Heart left ventricle (tissue), 16 donors: ENCODE measurements at places on chromosomes 3 and 15. TPM values are rescaled to one million over a fixed set of nuclear protein-coding genes. Genes with fewer than 3 reads are reported as not detected.
A peak's percentile ranks its signal among the peaks of the same experiment; 100 is the strongest.

Gene CRYGS
- polyA plus RNA-seq = 2.7 TPM

Gene BCHE
- 0.88 TPM for polyA plus RNA-seq

GRCh38 chr15:96340598-96341512, 10.4 kb downstream of the NR2F2 start:
- DNase-seq = peak; percentile 61

GRCh38 chr15:65832549-65833364, 36.5 kb upstream of the RAB11A start:
- DNase-seq = peak; percentile 85

Gene NFKBIZ
- 7.2 TPM for polyA plus RNA-seq

Gene PPIB
- 341 TPM for polyA plus RNA-seq

Gene CHL1
- polyA plus RNA-seq = 0.96 TPM
